Activated naive CD4-positive, alpha-beta T cell treated with anti-CD3 and anti-CD28 coated beads for 36 hours (primary cell): ENCODE measurements at places on chromosomes 13 and 19. TPM values are rescaled to one million over a fixed set of nuclear protein-coding genes. Genes with fewer than 3 reads are reported as not detected.
A peak's percentile ranks its signal among the peaks of the same experiment; 100 is the strongest.

GRCh38 chr13:113491418-113491883 is 940 bp upstream of the DCUN1D2 start:
- no peak for DNase-seq
- H3K4me3 ChIP-seq = peak overlapping the region; percentile 74
- H3K27me3 ChIP-seq = no peaks in the 10 kb centered on the region
- H3K36me3 ChIP-seq = peaks cover 13% of the 10 kb centered on the region
- peaks cover 69% of the 10 kb centered on the region for H3K4me1 ChIP-seq
- H3K27ac ChIP-seq = no peak overlapping the region

- no peak overlapping the region for H3K27ac ChIP-seq
- H3K4me3 ChIP-seq = no peak overlapping the region
- DNase-seq = no peak
- H3K27me3 ChIP-seq = no peaks in the 10 kb centered on the region
- no peaks in the 10 kb centered on the region for H3K36me3 ChIP-seq
- H3K4me1 ChIP-seq = peaks cover 33% of the 10 kb centered on the region
These were observed 66.7 kb downstream of the ATP11A start for GRCh38 chr13:112756511-112756966.

- peak overlapping the region; percentile 63 for H3K4me3 ChIP-seq
- H3K27me3 ChIP-seq = no peaks in the 10 kb centered on the region
- peaks cover 17% of the 10 kb centered on the region for H3K4me1 ChIP-seq
- H3K36me3 ChIP-seq = no peaks in the 10 kb centered on the region
These were observed 67.8 kb downstream of the GADD45B start for GRCh38 chr19:2543463-2544442.

DNA sequence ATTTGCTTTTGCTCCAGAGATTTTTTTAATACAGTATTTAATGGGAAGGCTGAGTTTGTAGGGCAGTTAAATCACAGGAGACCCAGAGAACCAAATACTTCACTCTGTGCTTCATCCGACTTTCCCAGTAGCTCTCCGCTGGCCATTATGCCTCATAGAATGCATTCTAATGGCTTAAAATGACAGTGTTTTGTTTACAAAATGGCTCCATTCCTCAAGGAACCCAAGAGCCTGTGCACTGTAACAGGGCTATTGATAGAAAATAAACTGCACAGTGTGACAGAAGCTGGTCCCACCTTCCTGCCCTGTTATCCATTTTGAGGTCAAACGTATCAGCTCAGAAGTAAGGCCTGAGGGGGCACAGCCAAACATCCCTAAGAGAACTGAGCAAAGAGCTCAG is 136.5 kb downstream of the RAP2A start:
- H3K27me3 ChIP-seq = peaks cover 11% of the 10 kb centered on the region
- H3K27ac ChIP-seq = no peak overlapping the region
- no peaks in the 10 kb centered on the region for H3K36me3 ChIP-seq
- no peak for DNase-seq
- H3K4me3 ChIP-seq = no peak overlapping the region

Gene CLEC11A
- total RNA-seq = 0.69 TPM
